Left ventricle myocardium superior (tissue), 1 donor: ENCODE measurements at places on chromosomes 12 and 14. TPM values are rescaled to one million over a fixed set of nuclear protein-coding genes. Genes with fewer than 3 reads are reported as not detected.

SDR9C7 gene
- total RNA-seq: not detected

DNA sequence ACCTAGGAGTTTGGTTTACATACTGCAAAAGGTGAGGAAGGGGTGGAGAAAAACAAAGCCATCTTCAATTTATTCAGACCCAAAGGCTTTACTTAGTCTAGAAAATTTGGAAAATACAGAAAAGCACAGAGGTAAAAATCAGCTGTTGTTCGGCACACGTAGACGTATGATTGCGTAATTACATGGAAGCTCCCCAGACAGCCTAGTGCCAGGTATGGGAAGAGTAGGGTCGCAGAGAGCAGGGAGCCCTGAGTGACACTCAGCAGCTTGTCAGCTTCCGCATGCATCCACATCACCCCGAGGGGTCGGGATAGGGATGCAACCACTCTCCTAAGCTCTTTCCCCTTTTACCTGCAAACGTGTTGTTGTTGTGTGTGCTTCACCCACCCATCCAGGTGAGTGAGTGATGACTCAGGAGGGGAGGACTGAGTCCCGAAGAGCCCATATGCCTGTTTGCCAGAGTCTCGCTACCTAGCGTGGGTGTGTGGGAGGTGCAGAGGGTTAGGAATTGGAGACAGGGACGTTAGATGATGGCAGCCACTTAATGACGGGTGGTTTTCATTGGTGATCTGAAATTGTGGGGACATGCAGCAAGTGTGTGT, 20.1 kb downstream of the PIWIL1 start:
- DNase-seq: no peak

DNA sequence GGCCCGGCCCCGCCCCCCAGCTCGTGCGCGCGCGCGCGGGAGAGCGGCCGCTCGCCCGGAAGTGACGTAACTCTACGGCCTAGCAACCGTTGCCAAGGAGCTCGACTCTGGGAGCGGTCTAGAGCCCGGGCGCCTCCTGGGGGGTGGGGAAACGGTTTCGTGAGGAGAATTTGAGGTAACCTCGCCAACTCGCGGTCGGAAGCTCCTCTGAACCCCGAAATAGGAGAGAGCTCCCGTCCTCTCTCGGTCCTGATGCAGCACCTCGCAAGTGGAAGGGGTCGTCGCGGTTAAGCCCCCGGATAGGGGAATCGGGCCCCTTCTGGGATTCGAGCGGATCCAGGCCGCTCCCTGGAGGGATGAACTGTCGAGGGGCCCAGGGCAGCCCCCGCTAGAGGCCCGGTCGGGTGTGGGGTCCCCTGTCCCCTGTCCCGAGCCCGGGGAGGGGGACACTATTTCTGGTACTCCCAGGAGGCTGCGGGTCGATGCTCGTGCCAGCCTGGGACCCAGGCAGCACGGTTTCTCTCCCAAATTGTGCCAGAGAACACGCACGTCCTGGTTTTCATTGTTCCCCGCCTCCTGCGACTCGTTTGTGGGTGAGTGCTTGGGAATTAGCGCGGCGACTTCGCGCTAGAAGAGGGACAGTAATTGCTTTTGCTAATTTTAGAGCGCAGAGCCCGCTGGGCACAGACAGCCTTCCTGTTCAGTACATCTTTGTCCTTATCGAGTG, at the start of gene IFT81:
TSS of gene IFT81 (plus strand) at position 89 of the 727 bp plus-strand sequence. CDS start 3,024 bp downstream, outside the sequence.
- DNase-seq: peak; percentile 97

DNA sequence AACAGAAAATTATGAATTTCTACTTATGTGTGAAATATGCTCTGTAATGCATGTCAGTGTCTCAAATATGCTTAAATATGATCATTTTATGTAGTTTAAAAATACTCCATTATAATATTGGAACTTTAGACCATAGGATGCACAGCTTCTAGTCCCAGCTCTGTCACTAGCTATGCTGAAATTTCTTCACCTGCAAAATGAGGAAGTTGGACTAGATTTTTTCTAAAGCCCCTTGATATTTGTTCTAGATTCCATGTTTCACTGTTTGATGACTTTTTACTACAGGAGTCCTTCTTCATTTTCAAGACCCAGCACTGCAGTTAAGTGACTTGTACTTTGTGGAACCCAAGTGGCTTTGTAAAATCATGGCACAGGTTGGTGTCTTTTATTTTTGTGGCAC, 90.1 kb downstream of the LRRK2 start:
- no peak for DNase-seq

ARID2 gene
- total RNA-seq: 17.2 TPM

- no peak for DNase-seq
These were observed 298.1 kb downstream of the VRK1 start for GRCh38 chr14:97095269-97095668.

RILPL2 gene
- 2.1 TPM for total RNA-seq

DNA sequence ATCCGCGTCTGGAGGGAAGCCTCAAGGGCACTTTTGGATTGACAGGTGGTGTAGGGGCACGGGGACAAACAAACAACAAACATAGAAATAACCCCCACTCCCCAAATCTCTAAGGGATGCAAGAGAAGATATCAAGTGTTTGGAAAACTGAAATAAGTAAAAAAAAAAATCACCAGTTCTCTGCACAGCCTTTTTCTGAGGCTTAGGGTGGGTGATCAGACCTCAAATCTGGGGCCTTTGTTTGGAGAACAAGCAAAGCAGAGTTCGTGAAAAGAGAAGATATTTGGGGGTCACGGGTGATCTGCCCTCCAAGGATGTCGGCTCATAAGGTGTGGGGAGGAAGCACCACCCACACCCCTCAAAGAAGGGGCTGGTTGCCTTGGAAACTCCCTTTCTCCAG, 10.7 kb downstream of the TBX5 start:
- DNase-seq: no peak

DNA sequence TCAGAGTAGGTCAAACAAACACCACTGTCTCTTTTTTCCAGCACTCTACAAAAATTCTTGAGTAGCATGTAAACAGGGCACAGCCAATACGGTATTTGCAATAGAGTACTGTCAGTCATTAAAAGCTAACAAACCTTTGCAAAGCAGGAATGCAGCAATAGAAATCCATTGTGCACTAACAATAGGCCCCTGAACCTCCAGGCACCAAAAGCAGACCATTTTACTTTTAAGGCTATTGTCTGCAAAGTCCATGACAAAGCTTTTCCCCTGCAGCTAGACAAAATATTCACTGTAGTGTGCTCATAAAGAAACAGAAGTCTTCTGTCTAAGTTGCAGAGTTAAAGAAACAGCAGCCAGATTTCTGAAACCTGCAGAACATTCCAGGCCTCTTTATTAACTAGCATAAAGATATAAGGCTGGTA, 191.9 kb downstream of the SOX5 start:
- DNase-seq: no peak

GRCh38 chr12:116881325-116881876, at the start of gene HRK:
Gene HRK, minus strand, starts transcription at chr12:116881441. Its CDS starts 134 bp downstream, at chr12:116881307.
- DNase-seq: no peak

GRCh38 chr12:51293696-51294095, 23.5 kb upstream of the SMAGP start:
- DNase-seq: no peak

- no peak for DNase-seq
These were observed 156.8 kb upstream of the PWP1 start for GRCh38 chr12:107528731-107529365.

DNA sequence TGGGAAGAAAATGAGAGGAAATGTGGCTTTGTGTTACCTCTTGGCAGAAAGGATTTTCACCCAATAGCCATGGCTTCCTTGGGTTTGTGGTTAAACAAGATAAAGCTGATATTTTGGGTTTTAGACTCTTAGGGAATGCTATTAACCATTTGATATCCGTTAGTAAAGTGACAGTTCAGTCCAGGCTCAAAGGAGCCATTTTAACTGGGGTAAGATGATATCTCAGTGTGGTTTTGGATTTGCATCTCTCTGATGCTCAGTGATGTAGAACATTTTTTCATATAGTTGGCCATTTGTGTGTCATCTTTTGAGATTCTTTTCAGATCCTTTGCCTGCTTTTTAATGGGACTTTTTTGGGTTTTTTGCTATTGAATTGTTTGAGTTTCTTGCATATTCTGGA, 30.1 kb downstream of the IFT43 start:
- no peak for DNase-seq

FIGNL2 gene
- 0.35 TPM for total RNA-seq
